ENCODE measurements at places on chromosomes 7 and 10. TPM values are rescaled to one million over a fixed set of nuclear protein-coding genes. Genes with fewer than 3 reads are reported as not detected.

ACBD7 gene
- not detected for polyA plus RNA-seq

ENKUR gene
- polyA plus RNA-seq: not detected

SFRP5 gene
- 8.8 TPM for polyA plus RNA-seq

PROSER2 gene
- 1.4 TPM for polyA plus RNA-seq

EGR2 gene
- 1.1 TPM for polyA plus RNA-seq

EVX1 gene
- not detected for polyA plus RNA-seq

EBLN1 gene
- not detected for polyA plus RNA-seq

STOX1 gene
- not detected for polyA plus RNA-seq

OR2A7 gene
- not detected for polyA plus RNA-seq

INA gene
- polyA plus RNA-seq: not detected

MARVELD1 gene
- polyA plus RNA-seq: 48.1 TPM

SUGCT gene
- 152 TPM for polyA plus RNA-seq

H2BK1 gene
- polyA plus RNA-seq: not detected

PGAM2 gene
- polyA plus RNA-seq: 9.5 TPM

CRYGN gene
- 1.4 TPM for polyA plus RNA-seq

OR6B1 gene
- polyA plus RNA-seq: not detected

FAM24B gene
- 1.1 TPM for polyA plus RNA-seq

ANKRD30A gene
- not detected for polyA plus RNA-seq

SPDYE5 gene
- not detected for polyA plus RNA-seq
